Cardiac septum (tissue), 1 donor: ENCODE measurements at places on chromosomes 13 and 19. TPM values are rescaled to one million over a fixed set of nuclear protein-coding genes. Genes with fewer than 3 reads are reported as not detected.

The COL5A3 gene
- 8.9 TPM for total RNA-seq

The RAB11B gene
- total RNA-seq = 132 TPM

- no peak for DNase-seq
These were observed 118.0 kb downstream of the KDM4B start for GRCh38 chr19:5086725-5087439.

DNA sequence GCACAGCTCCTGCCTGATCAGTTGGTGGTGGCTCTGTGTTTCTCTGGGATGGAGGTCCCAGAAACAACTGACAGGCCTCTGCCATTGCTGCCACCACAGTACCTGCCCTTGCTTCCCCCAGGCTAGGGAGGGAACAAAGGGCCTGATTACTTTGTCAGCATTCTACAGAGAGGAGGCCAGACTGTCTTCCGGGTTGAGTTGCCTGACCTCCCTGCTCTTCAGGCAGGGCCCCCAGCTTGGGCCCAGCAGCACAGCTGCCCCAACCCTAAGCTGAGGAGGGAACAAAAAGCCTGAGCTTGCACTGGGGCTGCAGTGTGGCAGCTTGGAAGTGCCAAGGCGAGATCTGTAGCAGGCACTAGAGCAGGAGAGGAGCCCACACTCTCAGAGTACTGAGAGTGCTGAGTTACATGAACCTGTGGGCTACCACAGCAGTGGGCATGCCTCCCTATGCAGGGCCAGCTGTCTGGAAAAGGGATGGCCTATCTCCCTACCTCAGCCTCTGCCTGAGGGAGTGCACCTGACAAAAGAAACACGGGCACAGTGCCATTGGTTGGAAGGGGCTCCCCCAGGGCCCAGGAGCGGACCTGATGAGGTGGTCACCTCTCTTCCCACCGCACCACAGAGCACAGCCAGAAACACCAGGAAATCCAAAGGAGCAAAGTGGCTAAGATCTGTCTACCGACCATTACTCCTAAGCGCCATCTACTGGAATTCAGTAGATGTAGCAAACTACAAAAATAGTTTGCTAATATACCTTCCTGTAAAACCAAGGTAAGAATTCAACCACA lies 24.4 kb downstream of the SLC25A15 start:
- DNase-seq = no peak

The XPO4 gene
- total RNA-seq = 49.5 TPM

DNA sequence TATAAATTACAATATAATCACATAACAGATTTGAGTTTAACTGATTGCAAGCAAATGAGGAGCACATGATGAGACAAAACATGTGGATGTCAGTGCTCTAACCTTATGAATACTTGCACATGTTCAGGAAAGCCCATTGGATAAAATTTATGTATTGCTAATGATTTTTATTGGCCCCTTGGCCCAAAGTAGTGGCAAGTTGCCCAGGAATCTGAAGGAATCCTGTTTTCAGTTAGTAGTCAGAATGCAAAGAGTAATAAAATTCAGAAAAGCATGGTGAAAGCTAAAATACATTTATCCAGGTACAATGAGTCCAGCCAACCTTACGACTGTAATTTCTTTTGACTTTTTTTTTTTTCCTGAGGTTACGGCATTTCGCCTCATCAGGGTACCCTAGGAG lies 1539.4 kb downstream of the EFNB2 start:
- no peak for DNase-seq
